Activated CD4-positive, alpha-beta T cell treated with anti-CD3 and anti-CD28 coated beads, Interleukin-2, amount 50 U/mL, for 1 hour (primary cell): ENCODE measurements at places on chromosomes 7 and 10.

- no peak for DNase-seq
Observed at GRCh38 chr7:101517304-101517703, 111.8 kb downstream of the MYL10 start.

GRCh38 chr7:158758586-158759244 is 54.1 kb upstream of the NCAPG2 start:
- DNase-seq = no peak

- DNase-seq = no peak
Observed at GRCh38 chr7:76069238-76069638, 21.3 kb downstream of the MDH2 start.

GRCh38 chr10:734481-734880 is 45.0 kb upstream of the DIP2C start:
- DNase-seq = no peak

GRCh38 chr7:21497072-21497471 is 45.8 kb upstream of the DNAH11 start:
- DNase-seq = no peak

- DNase-seq = no peak
Observed at GRCh38 chr10:93947524-93947923, 46.2 kb upstream of the PLCE1 start.

DNA sequence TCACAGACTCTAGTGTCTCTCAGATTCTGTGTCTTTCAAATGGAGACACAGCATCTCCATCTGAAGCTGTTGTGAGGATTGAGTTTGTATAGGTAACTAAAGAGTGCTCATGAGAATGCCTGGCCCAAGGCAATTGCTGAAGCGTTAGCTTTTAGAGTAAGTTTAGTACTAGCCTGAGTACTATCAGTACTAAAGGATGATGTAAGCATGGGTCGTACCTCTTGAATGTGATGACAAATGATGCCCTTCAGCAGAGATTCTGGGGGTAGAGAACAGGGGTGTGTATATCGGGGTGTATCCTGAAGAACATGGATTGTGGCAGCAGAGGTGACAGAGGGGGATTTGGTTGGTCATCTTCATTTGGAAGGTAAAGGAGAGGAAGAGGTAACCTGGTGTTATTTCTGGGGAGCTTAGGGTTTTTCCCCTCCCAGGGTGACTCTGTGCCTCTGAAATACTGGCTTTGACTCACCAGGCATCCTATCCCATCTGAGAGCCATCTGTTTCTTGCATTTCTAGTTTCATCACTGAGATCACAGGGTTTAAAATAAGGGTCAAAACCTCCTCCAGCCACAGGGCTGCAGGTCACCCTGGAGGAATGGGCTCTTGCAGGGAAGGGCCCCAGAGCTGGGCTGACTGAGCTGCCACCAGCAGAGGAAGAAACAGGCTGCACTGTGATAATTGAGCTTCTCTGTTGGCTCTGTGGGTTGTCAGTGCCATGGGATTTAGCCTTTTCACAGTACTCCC is 756.0 kb downstream of the KCNMA1 start:
- DNase-seq = no peak

DNA sequence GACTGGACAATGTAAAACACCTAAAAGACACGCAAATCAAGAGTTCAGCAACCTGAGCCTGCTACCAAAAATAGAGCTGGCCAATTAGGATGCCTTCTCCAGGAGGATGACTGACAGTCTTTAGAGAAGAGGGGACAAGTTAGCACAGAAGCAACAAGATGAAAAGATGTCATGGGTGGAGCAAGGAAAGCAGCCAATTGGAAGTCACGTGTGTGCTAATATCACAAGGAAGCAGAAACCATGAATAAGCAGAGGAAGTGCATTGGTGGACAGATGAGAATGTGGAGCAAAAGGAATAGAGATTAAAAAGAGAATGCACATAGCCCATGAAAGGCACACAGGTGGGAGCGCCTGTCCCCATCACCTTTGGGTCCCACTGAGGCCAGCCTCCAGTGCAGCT is 148.1 kb downstream of the SLC25A13 start:
- DNase-seq = no peak
